ENCODE measurements at places on chromosomes 5 and 9.

- DNase-seq, result no peak
These were observed 144.1 kb downstream of the PLPPR1 start for GRCh38 chr9:101172616-101173015.

DNA sequence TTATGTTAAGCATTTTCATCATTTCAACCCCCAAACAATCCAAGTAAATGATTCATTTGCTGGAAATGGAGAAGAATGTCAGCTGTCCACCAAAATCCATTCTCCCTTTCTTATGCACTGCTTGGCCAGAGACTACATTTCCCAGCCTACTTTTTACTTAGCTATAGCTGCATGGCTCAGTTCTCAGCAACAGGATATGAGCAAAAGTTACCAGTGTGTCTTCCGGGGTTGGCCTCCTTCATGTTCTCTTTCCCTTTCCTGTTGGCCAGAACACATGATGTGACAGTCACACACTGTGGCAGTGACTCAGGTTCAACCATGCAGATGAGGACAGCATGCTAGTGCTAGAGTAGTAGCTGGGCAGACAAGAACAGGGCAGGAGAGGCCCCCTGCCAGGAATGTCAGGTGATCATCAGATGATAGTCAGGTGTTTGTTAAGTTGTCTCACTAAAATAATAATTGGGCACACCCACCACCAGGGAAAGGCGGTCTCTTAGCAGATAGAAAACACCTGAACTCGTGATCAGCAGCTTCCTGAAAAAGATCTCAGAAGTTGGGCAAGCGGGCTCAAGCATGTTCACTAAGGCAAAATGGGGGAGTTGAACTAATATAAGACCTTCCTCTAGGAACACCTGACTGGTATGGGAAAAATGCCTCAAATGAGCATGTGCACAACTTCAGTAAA, 12.2 kb downstream of the GPR150 start:
- no peak for DNase-seq

DNA sequence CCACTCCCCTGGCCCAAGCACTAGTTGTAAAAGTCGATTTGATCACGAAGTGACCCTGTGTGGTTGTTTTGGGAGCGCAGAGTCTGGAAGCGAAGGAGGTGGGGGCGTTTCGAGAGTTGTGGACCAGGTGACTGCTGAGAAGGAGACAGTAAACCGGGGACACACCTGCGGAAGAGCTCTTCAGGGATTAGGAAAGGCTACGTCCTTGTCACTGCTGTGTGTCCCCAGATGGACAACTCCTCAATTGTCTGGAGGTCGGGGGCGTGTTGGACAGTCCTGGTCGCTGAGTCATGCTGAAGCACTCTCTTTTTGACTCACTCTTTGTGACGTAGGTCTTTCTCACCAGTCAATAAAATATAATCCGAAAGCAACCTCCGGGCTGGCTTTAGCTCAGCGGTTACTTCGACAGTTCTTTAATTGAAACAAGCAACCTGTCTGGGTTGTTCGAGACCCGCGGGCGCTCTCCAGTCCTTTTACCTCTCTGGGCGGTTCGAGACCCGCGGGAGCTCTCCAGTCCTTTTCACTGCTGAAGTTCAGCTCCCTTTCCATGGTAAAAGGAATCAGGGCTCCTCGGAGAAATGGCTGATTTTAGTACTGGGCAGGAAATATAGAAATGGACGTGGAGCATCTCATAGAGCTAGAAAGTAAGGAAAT, 10.8 kb downstream of the ZMAT2 start:
- peak; percentile 89 for DNase-seq

DNA sequence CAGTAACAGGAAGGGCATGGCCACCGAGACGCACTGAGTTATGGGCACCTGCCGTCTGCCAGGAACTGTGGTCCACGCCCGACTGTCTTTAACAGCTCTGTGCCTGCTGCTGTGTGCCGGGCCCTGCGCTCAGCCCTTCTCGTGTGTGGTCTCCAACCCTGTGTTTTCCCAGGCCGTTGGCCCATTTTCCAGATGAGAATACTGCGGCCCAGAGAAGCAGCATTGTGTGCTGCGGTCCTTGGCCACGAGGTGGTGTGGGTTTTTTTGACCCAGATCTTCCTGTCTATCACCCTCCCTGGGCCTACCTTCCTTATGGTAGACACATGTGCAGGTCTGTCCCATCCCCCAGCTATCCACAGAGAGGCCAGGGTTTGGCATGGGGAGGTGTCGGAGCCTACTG, 47.0 kb downstream of the RXRA start:
- DNase-seq, result no peak

GRCh38 chr5:119948162-119948561, 318.8 kb downstream of the FAM170A start:
- no peak for DNase-seq

- no peak for DNase-seq
These were observed 53.8 kb downstream of the RAD23B start for GRCh38 chr9:107336718-107337360.

All from Right ventricle myocardium superior (tissue), 1 donor.